T-helper 1 cell treated with Interleukin-12 subunit alpha and Interleukin-12 subunit beta and Interleukin-4 antibody, amounts not matched to agents 30 ng/mL and 1 ng/mL, for 36 hours (primary cell): ENCODE measurements at places on chromosomes 12 and 14. TPM values are rescaled to one million over a fixed set of nuclear protein-coding genes. Genes with fewer than 3 reads are reported as not detected.

C12orf50 gene
- total RNA-seq = 0.12 TPM in 1 of 2 replicates, not detected in the other

EML5 gene
- 2.4 and 3.0 TPM in 2 replicates for total RNA-seq

KLRB1 gene
- total RNA-seq = 1.2 and 1.4 TPM in 2 replicates

TSPAN19 gene
- not detected in 2 replicates for total RNA-seq

SLC35E3 gene
- total RNA-seq = 8.5 and 8.9 TPM in 2 replicates
